Activated naive CD4-positive, alpha-beta T cell (primary cell): ENCODE measurements at places on chromosomes 12 and 14.

DNA sequence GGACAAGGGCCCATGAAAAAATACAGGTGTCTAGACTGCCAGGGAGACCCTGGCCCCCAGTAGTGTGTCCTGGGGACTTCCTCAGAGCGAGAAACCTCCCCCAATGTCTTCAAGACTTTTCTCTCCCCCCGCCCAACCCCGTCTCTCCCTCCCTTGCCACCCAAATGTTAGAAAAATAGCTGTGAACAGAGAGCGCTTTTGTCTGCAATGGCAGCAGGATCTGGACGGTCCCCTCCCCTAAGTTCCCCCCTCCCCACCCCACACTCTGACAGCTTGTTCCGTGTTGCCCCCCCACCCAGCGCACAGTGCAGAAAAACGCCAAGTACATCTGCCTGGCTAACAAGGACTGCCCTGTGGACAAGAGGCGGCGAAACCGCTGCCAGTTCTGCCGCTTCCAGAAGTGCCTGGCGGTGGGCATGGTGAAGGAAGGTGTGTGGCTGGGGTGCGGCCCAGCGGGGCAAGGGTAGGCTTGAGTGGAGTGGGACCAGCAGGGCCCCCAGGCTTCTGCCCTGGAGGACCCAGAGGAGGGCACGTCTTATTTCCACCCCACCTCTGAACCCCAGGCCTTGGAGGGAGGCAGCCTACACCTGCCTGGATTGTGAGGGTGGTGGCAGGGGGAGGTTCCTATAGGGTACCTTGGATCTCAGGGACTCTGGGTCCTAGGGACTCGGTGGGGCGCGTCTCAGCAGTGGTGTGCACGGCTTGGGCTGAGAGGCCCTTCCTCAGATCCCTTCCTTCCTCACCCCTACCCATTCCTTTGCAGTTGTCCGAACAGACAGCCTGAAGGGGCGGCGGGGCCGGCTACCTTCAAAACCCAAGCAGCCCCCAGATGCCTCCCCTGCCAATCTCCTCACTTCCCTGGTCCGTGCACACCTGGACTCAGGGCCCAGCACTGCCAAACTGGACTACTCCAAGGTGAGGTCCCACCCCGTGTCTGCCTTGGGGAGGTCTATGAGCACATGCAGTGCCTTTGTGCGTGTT, 4.8 kb downstream of the NR4A1 start:
- no peak for DNase-seq

DNA sequence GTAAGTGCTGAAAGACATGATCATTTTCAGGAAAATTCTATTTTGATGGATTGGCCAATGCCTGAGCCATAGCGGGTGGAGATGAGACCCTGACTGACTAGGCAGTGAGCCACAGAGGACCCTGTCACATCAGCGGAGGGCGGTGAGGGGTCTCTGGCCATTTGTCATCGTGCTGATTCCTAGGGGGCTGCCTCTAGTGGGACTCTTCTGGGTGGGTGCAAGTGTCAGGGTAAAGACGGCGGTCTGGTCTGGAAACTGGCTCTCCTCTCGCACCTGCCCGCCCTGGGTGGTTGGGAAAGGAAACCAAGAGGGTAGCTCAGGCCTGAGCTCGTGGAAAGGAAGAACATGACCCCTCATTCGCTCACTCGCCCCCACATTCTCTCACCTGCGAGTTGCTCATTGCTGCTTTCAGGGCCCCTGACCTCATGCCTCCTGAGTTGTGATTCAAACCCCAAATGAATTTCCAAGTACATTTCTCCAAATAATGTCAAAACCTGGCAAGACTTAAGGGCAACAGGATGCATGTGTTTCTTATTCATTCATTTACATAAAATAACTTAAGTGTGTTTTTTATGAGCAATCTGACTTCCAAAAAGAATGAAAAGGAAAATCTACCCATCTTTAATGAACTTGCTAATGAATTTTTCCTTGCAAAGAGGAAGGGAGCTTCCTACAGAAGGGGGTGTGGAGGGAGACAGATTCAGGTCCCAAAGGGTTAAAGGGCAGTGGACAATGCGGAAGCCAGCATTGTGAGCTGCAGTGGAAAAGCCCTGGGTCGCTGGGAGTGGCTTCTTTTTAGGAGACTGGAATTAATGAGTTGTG, 12.8 kb downstream of the MEG3 start:
- no peak for DNase-seq

DNA sequence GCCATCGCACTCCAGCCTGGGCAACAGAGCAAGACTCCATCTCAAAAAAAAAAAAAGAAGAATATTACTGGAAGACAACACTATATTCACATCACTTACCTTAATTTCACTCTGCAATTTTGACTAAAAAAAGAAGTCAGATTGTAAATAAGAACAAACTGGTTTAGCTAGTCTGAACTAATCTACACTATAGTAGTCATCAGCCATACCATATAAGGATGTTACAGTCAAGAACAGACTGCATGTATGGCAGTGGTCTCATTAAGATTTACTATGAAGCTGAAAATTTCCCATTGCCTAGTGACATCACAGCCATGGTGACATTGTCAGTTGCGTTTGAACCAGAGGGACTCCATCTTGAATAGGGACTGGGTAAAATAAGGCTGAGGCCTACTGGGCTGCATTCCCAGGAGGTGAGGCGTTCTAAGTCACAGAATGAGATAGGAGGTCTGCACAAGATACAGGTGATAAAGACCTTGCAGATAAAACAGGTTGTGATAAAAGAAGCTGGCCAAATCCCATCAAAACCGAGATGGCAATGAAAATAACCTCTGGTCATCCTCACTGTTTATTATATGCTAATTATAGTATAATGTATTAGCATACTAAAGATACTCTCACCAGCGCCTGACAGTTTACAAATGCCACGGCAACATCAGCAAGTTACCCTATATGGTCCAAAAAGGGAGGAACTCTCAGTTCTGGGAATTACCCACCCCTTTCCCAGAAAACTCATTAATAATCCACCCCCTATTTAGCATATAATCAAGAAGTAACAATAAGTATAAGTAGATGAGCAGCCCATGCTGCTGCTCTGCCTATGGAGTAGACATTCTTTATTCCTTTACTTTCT, 51.2 kb downstream of the OSBPL8 start:
- DNase-seq, result no peak

DNA sequence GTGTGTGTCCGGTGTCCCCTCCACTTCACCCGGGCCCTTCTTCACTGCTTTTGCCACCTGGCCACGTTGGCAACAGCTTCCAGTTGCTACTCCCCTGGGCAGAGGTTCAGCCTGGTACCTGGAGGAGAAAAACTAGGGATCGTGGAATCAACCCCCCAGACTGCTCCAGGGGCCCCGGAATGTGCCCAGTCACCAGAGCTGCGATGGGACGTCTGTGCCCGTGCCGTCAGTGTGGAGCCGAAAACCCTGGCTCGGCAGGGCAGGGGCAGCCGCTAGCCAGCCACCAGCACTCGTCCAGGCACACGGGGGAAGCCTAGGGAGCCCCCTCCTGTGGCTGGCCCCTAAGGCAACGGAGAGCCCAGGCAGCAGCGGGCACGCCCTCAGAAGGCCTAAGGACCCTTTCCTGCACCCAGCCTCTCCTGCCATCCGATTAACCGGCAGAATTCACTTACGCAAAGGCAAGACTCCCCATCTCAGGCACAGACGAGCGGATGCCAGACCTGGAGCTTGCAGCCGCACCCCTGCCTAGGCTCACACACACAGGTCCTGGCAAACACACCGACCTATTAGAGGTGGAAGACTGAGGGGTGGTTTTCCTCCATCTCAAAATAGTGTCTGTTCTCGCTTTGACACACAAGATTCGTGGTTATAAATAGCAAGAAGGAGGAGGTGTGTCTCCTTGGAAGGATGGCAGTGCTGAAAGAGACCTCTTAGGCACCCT, 62.6 kb downstream of the FBXL14 start:
- DNase-seq, result no peak

DNA sequence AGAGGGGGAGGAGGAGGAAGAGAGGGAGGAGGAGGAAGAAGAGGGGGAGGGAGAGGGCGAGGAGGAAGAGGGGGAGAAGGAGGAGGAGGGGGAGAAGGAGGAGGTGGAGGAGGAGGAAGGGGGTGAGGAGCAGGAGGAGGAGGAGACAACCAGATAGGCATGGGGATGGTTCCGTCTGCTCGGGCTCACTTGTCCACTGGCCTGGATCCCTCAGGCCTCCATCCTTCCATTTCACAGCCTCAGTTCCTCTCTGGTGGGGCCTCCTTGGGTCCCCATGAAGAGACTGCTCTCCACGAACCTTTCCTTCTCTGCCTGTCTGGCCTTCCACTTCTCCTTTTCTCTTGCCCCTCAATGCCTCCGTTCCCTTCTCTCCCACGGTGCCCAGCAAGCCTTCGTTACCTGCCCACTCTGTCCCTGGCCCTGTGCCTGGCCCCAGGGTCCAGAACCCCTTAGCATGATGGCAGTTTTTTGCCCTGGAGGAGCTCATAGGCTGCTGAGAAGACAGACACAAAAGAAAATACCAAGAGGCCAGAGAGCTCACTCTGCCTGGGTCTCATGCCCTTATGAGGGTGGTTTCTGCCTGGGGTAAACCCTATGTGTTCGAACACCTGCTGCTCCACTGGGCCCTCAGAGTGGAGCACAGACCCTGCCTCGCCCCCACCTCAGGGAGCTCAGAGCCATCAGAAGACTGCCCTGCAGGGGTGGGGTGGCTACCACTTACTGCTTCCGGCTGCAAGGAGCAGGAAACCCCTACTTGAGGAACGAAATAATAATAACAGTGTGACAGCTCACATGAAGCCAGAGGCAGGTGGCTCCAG, 11.7 kb upstream of the CACNA2D4 start:
- DNase-seq, result no peak

GRCh38 chr14:67409461-67409860, 2.5 kb downstream of the PLEK2 start:
- no peak for DNase-seq

GRCh38 chr12:12171991-12172511, 94.8 kb downstream of the LRP6 start:
- no peak for DNase-seq

DNA sequence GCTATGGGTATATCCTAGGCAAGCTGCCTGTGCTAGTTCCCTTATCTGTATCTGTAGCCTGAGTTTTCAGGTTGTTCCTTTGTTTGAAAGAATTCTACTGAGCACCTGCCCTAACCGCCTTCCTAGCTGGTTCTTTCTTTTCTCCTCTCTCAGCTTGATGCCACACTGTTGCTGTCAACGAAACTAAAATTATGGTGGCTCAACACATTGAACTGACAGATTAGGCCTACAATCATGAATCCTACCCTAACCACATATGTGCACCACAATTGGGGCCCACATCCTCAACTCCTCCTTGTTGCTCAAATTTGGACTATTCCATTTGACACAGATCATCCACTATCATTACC, 36.2 kb upstream of the RESF1 start:
- DNase-seq, result no peak

DNA sequence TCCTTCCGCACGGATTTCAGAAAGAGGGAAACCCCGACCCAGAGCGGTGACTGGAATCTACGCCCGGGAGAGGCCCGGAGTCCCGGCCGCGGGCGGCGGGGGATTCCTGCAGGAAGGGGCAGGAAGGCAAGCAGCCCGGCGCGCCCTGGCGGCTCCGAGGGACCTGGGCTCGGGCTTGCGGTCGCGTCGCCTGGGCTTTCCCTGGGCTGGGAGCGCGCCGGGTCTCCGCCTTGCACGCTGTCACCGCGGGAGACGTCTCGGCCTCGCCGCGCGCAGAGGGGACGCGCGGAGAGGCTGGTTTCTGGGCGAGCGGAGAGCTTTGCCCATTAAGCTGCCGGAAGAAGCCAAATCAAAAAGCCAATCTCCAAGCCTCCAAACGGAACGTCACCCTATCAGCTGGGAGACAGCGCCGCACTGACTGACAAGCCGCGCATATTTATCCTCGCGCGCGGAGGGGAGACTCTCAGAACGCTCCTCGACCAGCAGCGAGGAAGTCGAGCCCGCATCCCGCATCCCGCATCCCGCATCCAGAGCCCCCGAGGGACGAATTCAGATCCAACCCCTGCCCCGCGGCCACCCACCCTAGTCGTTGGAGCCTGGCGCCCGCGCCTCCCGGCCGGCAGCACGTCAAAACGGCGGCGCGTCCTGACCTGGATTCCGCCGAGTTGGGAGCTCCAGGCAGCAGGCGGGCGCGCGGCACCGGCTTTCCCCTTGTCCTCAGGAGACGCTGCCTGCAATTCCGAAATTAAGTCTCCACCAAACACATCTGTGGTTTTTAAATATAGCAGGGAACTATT, at the start of gene SLC8A3:
Gene SLC8A3, minus strand, starts transcription at position 293 of the 797 bp plus-strand sequence. CDS start 20,529 bp downstream, outside the sequence.
- no peak for DNase-seq

DNA sequence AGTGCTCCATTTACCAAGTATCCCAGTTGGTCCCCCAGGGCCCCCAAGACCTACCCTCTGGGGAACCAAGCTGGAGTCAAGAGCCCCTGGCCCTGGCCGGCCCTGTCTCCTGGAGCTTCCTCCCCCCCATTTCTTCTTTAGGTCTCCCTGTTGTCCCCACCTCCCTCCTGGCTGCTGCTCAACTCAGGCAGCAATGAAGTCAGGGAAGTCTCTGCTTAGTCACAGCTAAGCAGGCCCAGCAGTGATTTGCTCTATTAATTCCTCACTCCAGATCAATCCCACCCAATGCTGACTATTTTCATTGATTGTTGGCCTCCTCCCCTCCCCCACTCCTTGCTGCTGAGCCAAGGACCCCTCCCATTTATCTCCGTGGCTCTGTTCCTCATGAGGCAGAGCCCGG, 28.3 kb downstream of the VSX2 start:
- no peak for DNase-seq

DNA sequence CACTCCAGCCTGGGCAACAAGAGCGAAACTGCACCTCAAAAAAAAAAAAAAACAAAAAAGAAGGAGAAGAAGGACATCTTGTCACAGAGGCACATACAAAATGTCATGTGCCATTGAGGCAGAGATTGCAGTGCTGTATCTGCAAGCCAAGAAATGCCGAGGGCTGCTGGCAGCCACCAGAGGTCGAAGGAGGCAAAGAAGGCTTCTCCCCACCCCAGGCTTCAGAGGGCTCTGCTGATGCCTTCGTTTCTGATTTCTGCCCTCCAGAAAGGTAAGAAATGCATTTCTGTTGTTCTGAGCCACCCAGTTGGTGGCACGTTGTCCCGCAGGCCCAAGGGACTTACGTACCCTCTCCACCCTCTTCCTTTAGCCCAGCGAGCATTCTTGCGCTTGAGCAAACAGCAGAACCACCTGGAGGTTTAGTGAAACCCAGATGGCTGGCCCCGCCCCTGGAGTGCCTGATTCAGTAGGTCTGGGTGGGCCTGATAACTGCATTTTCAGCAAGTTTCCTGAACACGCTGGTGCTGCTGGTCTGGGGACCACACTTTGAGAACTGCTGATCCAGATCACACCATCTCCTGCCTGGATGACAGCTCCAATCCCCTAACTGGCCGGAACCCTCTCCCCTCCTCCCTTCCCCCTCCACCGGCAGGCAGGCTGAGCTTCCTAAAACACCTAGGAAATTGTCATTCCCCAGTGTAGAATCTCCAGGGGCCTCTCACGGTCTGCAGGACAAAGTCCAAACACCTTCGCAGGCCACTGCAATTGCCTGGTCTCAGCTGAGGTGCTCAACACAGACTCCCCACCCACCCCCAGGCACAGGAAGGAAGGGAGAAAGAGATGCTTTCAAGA, 21.1 kb upstream of the SCARB1 start:
- DNase-seq, result peak; percentile 3
